ENCODE measurements at places on chromosomes 12 and 14. TPM values are rescaled to one million over a fixed set of nuclear protein-coding genes. Genes with fewer than 3 reads are reported as not detected.

The KRT73 gene
- polyA plus RNA-seq: not detected

The CCDC60 gene
- 2.3 TPM for polyA plus RNA-seq

The INSM2 gene
- 0.02 TPM for polyA plus RNA-seq

The SERPINA12 gene
- polyA plus RNA-seq: not detected

GRCh38 chr12:20011200-20011599 is 357.1 kb upstream of the PDE3A start:
- H3K4me1 ChIP-seq: peaks cover 9% of the 10 kb centered on the region
- H3K36me3 ChIP-seq: no peaks in the 10 kb centered on the region
- no peaks in the 10 kb centered on the region for H3K27me3 ChIP-seq
- DNase-seq: peak; percentile 61
- no peak overlapping the region for H3K4me3 ChIP-seq
- no peak overlapping the region for H3K27ac ChIP-seq

- no peaks in the 10 kb centered on the region for H3K36me3 ChIP-seq
- no peak overlapping the region for H3K4me3 ChIP-seq
- no peak for DNase-seq
- no peak overlapping the region for H3K27ac ChIP-seq
- peaks cover 2% of the 10 kb centered on the region for H3K4me1 ChIP-seq
- H3K27me3 ChIP-seq: no peaks in the 10 kb centered on the region
Measured at GRCh38 chr14:84006643-84007155, 1523.2 kb upstream of the FLRT2 start.

- no peak overlapping the region for H3K27ac ChIP-seq
- H3K4me1 ChIP-seq: no peaks in the 10 kb centered on the region
- no peak for DNase-seq
- no peaks in the 10 kb centered on the region for H3K27me3 ChIP-seq
- H3K4me3 ChIP-seq: no peak overlapping the region
Measured at GRCh38 chr14:56044196-56044595, 74.0 kb upstream of the PELI2 start.

Data from lung (tissue), 17 donors.